Natural killer cell treated with Interleukin-12 subunit alpha and Interleukin-12 subunit beta and Interleukin-15 and Interleukin-18, amount 100 ng/mL, for 72 hours (primary cell): ENCODE measurements at places on chromosomes 3 and 15.
A peak's percentile ranks its signal among the peaks of the same experiment; 100 is the strongest.

DNA sequence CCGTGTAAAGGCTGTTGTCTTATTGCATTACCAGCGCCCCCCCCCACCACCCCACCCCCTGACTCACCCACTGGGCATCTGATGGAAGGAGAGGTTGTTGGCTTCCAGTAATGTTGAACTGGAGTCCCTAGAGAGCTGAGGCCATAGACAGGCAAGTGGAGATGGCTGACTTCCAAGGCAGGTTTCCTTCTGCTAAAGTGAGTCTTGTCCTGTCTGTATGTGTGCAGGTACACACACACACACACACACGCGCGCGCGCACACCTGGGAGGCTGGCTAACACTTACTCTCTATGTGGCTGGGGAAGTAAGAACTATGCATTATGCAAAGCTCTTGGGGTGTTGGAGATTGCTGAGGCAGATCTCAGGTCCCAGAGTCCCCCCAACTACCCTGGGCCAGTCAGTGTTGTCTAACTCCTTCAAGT is 1.6 kb upstream of the KY start:
- H3K4me3 ChIP-seq: no peak overlapping the region
- H3K27ac ChIP-seq: no peak overlapping the region
- no peaks in the 10 kb centered on the region for H3K4me1 ChIP-seq
- H3K36me3 ChIP-seq: no peaks in the 10 kb centered on the region

DNA sequence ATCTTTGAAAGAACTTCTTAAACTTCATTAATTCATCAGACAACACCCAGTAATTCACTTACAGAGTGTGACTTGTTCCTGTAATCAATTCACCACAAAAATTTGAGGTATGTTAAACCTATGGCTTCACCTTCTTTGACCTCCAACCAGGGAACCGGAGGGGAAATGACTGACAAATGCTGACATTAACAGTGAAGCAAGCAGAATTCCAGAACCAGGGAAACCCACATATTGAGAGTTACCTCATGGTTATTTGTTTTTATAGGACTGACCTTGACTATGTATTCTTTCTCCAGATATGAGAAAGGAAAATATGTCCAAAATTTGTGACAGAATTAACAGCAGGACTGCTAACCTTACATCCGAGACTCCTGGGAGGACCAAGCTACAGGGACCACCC is 2.7 kb downstream of the P3H2 start:
- peaks cover 7% of the 10 kb centered on the region for H3K36me3 ChIP-seq
- no peak for DNase-seq
- H3K27me3 ChIP-seq: peaks cover 28% of the 10 kb centered on the region
- H3K27ac ChIP-seq: no peak overlapping the region
- H3K4me1 ChIP-seq: peaks cover 3% of the 10 kb centered on the region
- H3K4me3 ChIP-seq: no peak overlapping the region

- no peak overlapping the region for H3K4me3 ChIP-seq
- no peak overlapping the region for H3K27ac ChIP-seq
- no peak for DNase-seq
- H3K4me1 ChIP-seq: no peaks in the 10 kb centered on the region
- peaks cover 27% of the 10 kb centered on the region for H3K36me3 ChIP-seq
Measured at GRCh38 chr3:84194029-84194428, 764.8 kb upstream of the CADM2 start.

DNA sequence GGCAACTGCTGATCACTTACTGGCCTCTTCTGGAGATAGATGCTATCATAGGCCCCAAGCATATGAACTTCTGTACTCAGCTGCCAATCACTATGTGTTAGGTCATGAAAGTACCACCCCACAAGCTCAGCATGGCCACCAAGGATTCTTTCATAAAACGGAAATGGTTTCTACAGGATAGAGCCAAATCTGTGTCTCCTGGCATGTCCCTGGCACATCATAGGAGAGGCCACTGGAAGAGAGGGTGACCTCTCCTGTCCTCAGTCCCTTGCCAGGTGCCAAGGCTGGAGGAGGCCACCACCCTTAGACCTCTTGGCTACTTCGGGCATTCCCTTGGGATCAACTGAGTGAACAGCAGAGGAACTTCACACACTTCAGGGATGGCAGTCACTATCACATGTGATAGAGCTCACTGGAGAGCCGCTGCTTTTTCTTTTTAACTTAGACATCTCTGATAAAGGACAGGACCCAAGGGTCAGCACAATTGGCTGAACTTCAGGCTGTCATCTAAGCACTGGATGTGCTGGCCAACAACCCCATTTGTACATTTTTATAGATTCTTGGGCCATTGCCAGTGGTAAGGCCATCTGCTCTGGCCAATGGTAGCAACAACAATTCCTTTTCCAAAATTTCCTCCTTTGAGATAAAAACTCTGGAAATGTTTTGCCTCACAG is 425.2 kb downstream of the SQOR start:
- H3K4me3 ChIP-seq: no peak overlapping the region
- no peak for DNase-seq
- H3K4me1 ChIP-seq: no peaks in the 10 kb centered on the region
- H3K36me3 ChIP-seq: no peaks in the 10 kb centered on the region

DNA sequence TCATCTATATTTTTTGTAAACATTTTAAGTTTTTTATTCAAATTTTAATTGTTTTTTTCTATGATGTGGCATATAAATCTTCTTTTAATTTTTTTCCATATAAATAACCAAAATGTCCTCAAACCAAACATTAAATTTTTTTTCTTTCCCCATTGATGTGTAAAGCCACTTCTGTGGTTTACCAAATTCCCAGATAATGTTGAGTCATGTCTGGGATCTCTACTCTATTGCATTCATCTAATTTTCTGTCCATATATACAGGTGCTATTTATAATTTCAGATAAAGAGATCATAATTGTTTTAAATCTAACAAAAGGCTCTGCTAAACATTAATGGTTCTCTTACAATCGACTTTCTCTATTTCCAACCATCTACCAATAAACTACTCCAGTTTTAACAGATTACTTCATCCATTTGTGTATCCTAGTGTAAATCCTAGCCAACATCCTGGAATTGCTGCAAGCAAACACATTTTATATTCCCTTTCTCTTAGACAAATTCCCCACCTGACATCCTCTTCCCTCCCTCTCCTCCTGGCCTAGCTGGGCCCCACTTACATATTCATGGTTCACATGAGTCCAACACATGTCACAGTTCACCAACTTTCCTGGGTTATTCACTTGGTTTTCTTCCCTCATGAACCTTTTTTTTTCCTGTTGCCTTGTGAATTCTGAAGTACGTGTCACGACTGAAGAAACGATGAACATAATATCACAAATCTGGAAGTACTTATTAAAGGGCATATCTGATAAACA is 368.0 kb upstream of the AGTR1 start:
- no peaks in the 10 kb centered on the region for H3K27me3 ChIP-seq
- no peak overlapping the region for H3K27ac ChIP-seq
- H3K4me3 ChIP-seq: no peak overlapping the region
- H3K36me3 ChIP-seq: no peaks in the 10 kb centered on the region

GRCh38 chr3:152621006-152621868 is 213.7 kb upstream of the P2RY1 start:
- no peak overlapping the region for H3K4me3 ChIP-seq
- DNase-seq: no peak

DNA sequence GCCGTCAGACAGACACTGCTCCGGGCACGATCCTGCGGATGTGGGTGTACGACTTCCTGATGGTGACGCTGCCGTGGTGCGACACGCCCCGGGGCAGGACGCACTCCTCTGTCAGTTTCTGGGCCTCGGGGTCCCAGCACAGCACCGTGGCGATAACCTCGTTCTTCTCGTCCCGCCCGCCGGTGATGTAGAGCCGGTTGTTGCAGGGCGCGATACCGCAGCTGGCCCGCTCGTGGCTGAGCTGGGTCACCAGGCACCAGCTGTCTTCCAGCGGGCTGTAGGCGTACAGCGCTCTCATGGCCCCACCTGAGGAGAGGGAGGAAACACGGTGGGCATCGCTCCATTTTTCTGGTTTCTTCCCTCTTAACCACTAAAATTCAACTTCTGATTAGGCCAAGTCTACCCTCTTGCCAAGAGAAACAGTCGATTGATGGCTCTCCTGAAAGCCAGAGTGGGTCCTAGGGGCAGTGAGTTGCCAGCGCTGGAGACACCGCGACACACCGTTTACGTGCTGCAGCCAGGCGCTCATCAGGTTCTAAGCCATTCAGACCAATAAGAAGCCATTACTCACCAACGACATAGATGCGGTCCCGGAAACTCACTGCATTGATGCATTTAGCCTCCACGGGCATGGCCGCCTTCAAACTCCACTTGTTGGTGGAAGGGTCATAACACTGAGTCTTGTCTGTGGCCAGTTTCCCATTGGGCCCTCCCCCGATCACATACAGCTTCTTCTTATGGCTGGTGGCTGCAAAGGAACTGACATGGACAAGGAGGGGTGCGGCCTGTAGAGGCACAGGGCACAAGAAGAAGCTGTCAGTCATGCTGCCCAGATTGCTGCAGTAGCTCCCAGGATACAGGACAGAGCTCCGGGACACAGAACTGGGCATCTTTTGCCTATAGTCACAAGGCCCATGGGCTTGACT is 63.3 kb downstream of the KLHL6 start:
- H3K4me1 ChIP-seq: no peaks in the 10 kb centered on the region
- H3K4me3 ChIP-seq: no peak overlapping the region
- no peak overlapping the region for H3K27ac ChIP-seq
- H3K27me3 ChIP-seq: no peaks in the 10 kb centered on the region
- peaks cover 7% of the 10 kb centered on the region for H3K36me3 ChIP-seq

DNA sequence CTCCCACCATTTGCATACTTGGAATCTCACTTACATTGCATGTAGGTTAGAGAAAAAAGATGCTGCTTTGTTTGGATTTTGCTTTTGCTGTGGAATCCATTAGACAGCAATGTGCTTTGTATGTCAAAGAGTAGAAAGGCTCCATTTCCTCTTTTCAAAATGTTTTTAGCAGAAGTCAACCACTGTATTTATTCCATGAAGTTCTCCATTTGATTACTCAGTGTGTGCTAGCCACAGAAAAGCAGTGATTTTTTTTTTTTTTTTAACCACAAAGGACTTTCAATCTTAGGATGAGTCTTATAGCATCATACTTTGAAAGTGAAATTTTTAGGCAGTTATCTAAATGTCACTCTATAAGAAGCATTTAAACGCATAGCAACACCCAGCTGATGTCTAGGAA is 285.0 kb upstream of the ADAMTS9 start:
- H3K36me3 ChIP-seq: peaks cover 6% of the 10 kb centered on the region
- no peak overlapping the region for H3K4me3 ChIP-seq
- no peaks in the 10 kb centered on the region for H3K27me3 ChIP-seq
- no peaks in the 10 kb centered on the region for H3K4me1 ChIP-seq
- DNase-seq: no peak

GRCh38 chr15:63374686-63375520 is 6.7 kb downstream of the CA12 start:
- no peak overlapping the region for H3K4me3 ChIP-seq
- peaks cover 9% of the 10 kb centered on the region for H3K4me1 ChIP-seq
- no peaks in the 10 kb centered on the region for H3K36me3 ChIP-seq
- peaks cover 19% of the 10 kb centered on the region for H3K27me3 ChIP-seq
- DNase-seq: peak; percentile 69

DNA sequence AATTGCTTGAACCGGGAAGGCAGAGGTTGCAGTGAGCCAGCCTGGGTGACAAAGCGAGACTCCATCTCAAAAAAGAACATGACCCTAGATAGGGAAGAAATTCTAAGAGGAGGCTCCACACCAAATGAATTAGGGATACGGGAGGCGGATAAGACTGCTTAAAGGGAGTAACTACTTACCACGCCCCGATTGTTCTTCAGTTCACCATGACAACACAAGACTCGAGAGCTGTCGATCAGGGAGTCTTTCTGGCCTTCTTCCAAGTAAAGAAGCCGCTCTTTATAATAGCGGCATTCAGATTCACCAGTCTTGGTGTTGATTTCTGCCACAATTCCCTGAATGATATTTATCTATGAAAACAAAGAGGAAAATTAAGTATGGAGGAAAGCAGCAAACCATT is 53.9 kb upstream of the TASOR start:
- peaks cover 39% of the 10 kb centered on the region for H3K4me1 ChIP-seq
- H3K27ac ChIP-seq: peak overlapping the region; percentile 97
- H3K27me3 ChIP-seq: no peaks in the 10 kb centered on the region
- H3K4me3 ChIP-seq: no peak overlapping the region
- DNase-seq: no peak

DNA sequence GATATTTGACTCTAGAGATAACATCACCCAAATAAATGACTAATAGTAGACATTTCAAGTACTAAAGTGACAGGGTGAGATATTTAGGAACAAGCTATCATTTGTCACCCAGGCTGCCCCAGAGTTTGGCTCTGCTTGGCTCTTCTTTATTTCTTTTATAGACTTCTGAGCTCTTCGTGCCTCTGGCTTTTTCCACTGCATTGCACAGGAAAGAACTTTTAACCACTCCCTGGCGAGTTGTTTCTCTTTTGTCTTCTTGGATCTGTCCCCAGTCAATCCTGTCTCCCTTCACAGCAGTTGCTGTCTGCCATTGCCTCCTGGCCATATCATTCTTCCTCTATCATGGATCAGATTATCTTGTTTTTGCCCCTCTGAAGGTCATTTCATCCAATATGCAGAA is 339.2 kb upstream of the DCBLD2 start:
- H3K27me3 ChIP-seq: no peaks in the 10 kb centered on the region
- no peak overlapping the region for H3K4me3 ChIP-seq
- DNase-seq: no peak
- H3K4me1 ChIP-seq: no peaks in the 10 kb centered on the region

DNA sequence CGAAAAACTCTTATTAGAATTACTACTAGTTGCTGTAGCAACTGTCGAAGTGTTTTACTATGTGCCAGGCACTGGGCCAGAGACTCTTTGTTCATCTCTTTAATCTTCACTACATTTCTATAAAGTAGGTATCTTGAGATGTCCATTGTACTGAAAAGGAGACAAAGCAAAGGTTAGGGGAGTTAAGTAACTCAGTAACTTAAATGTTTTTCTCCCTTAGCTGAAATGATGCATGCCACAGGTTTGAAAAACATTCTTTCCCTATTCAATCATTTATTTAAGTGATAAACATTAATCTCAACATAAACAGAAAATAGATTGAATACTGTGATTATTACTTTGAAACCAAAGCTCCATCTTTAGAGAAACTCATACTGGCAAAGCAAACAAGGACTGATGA is 776.2 kb downstream of the FHIT start:
- H3K27ac ChIP-seq: no peak overlapping the region
- H3K36me3 ChIP-seq: no peaks in the 10 kb centered on the region
- DNase-seq: no peak
- H3K4me3 ChIP-seq: no peak overlapping the region
- H3K27me3 ChIP-seq: peaks cover 4% of the 10 kb centered on the region

DNA sequence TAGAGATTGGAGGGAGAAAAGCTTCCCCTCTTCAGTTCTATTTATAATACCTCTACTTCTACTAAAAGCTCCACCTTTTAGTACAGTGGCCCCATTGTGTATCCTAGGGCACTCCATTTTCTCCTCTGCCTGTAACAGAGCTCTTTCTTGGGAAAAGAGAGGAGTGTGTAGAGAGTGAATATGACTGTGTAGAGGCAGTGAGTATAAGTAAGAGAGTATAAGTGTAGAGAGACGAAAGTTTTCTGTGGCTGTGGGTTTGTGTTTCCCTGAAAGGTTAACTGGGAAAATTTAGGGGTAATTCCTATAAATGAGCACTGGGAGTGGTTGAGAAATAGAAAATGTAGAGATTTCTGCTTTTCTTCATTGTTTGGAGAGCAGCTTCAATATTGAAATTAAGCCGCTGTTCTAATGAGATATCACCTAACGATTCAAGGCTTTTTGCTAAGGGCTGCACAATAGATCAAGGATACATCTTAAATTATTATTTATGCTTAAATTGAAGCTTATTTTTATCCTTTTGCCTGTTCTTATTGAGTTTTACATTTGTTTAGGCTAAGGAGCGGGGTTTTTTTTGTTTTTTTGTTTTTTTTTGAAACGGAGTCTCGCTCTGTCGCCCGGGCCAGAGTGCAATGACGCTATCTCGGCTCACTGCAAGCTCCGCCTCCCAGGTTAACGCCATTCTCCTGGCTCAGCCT is 6.9 kb downstream of the IQGAP1 start:
- H3K27me3 ChIP-seq: no peaks in the 10 kb centered on the region
- peaks cover 61% of the 10 kb centered on the region for H3K4me1 ChIP-seq
- H3K27ac ChIP-seq: peak overlapping the region; percentile 58
